ENCODE measurements at places on chromosomes 3 and 15.

- DNase-seq = no peak
These were observed 26.4 kb downstream of the RBM6 start for GRCh38 chr3:49966233-49966942.

DNA sequence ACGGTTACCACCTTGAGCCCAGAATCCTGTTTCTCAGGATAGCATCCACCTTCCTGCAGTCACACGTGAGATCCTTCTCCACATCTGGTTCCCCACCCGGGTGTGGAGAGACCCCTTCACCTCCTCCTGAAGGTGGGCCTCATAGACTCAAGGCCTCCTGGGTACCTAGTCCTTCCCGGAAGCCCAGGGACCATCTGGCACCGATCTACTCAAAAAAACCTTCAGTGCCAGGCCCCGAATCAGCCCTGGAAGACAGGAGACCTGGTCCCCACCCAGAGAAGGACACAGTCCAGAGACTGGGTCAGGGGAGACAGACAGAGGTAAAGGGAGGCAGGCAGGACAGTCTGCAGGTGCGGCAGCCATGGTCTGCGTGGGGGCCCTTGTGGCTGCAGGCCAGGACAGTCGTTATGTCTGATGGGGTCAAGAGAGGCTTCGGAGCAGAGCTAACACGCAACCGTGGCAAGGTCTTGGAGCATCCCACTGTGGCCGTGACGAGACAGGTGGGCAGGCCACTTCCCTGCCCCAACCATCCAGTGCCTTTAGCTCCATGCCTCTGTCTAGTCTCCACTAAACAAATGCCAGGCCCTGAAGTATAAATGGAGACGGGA, 112.2 kb upstream of the ABHD17C start:
- no peak for DNase-seq

DNA sequence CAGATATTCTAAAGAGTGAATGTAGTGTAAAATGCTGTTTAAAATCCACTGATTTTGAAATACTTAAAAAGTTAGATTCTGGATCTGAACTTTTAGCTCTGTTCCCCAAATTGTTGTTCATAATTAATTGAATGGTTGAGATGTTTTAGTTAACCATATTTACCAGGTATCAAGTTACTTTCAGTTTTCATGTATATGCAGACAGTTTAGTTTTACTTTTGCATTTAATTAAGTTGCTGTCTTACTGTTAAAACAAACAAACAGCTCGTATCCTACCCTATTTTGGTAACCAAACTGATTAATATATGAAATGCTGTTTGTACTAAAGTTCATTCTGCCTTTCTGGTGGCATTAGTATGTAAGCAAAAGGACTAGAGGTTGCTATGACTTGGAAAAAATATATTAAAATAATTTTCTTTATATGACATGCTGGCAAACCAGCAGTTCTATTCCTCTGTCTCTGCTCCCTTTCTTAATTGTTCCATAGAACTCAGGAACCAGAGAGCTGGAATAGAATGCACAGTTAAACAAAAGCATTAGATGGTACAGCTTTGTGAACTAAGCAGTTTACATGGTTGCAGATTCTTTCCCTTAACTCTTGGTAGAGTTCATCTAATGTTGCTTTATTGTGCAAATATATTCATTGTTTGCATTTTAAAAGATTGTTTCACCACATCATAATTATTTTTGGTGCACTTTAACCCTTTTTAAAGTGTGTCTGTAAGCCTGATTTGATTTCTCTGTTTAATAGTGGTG, 39.5 kb upstream of the SCAANT1 start:
- DNase-seq = no peak

GRCh38 chr3:45980229-45980813, 15.3 kb downstream of the FYCO1 start:
- DNase-seq = no peak

- no peak for DNase-seq
These were observed 92.4 kb upstream of the LRRFIP2 start for GRCh38 chr3:37266809-37267208.

DNA sequence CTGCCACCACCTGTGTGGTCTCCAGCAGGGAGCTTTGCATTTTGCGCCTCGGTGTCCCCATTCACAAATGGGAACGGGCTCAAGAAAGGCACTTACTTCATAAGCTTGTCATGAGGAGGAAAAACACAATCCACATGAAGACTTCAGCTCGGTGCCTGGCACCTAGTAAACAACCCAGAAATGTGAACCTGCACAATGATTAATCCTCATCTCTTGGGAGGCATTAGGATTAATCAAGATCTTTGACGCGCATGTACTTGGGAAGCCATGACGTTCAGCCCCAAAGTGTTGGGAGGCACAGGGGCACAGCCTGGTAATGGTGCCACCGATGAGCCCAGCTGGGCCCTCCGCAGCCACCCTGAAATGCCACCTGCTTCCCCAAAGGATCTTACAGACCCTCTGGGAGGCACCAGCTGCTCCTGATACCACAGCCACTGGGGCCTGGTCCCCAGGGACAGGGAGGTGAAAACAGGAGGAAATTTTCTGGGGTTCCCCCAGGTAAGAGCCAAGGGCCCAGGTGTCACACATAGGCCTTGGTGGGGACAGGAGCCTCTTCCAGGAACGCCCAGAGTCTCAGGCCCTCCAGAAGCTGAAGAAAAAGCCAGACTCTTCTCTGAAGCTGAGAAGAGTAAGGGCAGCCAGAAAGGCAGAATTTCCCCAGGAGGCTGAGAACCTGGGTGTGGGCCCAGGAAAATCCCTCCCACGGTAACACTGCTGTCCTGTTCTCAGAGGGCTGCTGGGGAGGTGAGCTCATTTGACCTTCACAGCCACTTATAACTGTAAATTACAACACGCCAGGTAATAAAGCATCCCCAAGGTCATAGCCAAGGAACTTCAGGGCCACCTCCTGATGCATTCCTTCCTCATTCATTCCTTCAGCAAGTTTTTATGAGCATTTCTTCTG, 507.5 kb downstream of the SHQ1 start:
- DNase-seq = no peak

- DNase-seq = no peak
These were observed 6.6 kb downstream of the DIPK2A start for GRCh38 chr3:143978263-143978631.

DNA sequence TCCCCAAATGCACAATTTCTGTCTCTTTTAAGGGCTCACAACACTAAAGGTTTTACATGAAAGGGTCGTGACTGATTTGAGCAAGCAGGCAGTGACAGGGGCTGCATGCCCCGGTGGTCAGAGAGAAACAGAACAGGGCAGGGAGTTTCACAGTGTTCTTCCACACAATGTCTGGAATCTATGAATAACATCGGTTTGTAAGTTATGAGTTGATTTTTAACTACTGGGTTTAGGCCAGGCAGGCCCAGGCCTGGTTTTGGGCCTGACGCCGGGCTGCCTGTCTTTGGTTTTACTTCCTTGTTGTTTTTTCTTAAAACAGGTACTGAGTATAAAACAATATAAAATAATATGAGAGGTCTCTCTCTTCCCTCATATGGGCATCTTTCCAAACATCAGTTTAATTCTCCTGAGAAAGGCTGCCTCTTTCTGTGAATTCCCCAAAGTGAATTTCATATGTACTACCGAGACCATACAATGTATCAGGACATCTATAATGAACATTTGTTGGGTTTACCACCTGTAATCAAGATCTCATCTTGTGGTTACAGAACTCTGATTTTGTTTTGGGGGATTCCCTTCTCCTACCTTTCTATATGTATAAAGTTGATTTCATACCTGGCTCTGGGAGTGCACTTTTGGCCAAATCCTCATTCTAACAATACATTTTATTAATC, 74.4 kb downstream of the CD200 start:
- no peak for DNase-seq

DNA sequence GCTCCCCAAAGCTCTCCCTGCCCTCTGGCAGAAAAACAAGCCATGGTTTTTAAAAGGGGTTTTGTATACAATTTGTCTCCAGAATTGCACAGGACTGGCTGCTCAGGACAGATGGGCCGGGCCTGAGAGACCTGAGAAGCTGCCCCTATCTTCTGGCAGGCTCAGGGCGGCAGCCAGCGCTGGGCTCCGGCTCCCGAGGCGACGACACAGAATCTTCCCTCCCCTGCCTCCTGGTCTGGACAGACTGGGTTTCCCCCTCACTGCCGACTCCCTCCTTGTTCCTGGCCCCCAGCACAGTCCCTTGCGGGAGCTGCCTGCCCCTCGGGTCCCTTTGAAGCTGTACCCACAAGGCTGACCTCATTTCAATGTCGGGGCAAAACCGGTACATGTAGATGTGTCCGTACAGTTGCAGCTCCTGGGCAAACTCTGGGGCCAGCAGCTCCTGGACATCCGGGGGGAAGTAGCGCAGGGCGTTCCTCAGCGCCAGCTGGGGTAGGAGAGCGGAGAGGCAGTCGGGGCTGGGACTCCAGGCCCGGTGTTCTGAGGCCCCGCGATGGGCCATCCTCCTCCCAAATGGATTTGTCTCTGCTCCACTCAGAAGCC, 7.2 kb downstream of the UROC1 start:
- DNase-seq = no peak

- DNase-seq = no peak
These were observed 26.6 kb upstream of the TAFA4 start for GRCh38 chr3:68958932-68959331.

DNA sequence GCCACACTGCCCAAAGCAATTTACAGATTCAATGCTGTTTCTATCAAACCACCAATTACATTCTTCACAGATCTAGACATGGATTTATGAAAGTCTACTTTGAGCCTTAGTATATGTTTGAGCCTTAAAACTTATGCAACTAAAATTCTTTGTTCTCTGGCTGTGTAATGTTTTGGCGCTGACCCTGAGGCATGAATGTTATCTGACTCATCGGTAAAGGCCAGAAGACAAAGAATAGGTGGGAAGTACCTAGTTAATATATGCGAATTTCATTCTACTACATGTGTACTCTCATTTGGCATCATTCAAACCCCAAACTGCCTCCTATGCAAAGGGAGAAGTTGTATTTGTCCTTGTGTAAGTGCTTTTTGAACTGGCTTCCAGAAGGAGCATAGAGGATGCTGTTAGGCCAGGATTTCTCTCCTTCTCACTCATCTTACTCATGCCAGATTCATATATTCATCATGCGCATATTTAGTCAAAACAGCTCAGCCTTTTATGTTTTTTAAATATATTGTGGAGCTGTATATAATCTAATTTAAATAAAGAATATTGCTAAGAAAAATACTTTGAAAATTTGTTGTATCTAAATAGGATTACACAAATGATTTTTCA, 204.2 kb downstream of the NFKBIZ start:
- DNase-seq = no peak

DNA sequence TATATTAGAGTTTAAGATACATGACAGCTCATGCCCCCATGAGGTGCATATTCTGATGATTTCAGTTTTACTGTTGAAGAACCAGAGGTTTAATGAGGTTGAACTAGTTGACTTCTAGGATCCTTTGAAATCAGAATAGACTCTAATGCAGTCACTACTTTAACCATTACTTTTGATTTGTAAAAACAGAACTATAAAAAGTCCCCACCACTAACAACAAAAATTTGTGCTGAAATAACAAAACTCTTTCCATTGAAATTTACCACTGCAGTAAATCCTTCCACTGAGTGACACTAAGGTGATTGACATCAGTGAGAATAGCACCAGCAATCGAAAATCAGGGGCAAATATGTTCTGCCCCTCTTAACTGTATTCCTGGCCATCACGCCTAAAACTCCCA, 214.1 kb downstream of the SHQ1 start:
- DNase-seq = no peak

- no peak for DNase-seq
These were observed 106.0 kb upstream of the TRIM42 start for GRCh38 chr3:140571836-140572235.

DNA sequence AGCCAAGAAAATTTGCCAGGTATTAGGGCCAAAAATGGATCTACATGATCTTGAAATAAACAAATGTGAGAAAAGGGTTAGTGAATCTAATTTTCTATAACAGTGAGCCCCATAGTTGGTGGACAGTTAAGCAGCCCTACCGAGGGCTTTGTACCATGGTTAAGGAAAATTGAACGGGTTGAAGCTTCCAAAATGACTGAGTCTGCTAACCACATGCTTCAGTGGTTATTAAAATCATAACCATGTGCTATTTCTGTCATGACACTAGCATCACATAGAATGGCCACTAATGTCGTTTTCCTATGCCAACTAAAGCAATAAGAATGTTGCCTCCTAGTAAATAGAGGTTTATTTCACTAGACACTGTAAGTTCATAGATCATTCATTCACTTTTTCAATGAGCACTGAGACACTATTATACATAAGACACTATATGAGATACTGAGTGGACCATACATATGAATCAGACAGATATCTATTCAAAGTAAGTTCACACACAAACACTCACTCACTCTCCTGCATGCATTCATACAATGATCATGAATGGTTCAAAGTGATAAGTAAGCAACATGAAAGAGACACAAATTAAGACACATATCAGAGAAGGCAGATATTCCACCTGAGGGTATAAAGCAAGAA, 4.3 kb downstream of the SST start:
- DNase-seq = no peak

- DNase-seq = no peak
These were observed 5.0 kb upstream of the SGO1 start for GRCh38 chr3:20190991-20191390.

- no peak for DNase-seq
These were observed 36.8 kb downstream of the FNDC3B start for GRCh38 chr3:172076212-172076611.

GRCh38 chr3:61522060-61522459, 39.3 kb upstream of the PTPRG start:
- DNase-seq = no peak

- DNase-seq = no peak
These were observed 861 bp upstream of the MYLK start for GRCh38 chr3:123884993-123885392.

DNA sequence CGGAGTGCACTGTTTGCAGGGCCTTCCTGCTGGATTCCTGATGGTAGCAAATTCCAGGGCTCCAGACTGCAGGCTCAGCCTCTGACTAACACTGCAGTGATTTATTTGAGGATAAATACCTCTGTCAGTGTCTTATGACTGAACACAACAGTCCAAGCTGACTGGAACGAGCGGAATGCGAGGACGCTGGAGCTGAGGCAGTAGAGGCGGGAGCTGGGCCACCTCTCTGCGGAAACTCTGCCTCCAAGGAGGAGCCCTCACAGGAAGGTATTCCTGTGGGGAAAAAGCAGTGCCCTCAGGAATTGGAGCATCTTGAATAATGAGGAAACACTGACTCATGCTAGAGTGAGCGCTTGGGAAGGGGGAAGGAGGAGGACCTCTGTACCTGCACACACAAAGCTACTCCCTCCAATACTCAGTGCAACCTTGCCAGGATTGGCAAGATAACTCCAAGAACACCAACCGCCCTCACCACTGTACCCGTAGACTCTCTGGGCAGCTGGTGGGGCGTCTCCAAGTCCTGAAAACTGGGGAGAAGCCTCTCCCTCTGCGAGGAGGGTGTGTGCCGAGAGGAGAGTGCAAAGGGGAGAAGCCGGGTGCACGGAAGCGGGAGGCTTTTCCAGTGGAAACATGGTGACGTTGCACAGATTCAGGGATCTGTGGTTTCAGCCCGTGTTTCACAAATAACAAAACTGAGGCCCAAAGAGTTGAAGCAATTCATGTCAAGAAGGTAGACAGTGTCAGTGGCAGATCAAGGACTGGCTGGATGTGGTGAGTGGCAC, 43.0 kb downstream of the VGLL4 start:
- DNase-seq = no peak
